ENCODE measurements at places on chromosomes 3 and 15.
A peak's percentile ranks its signal among the peaks of the same experiment; 100 is the strongest.

GRCh38 chr3:107845380-107846278, 245.2 kb downstream of the CD47 start:
- no peak for DNase-seq

DNA sequence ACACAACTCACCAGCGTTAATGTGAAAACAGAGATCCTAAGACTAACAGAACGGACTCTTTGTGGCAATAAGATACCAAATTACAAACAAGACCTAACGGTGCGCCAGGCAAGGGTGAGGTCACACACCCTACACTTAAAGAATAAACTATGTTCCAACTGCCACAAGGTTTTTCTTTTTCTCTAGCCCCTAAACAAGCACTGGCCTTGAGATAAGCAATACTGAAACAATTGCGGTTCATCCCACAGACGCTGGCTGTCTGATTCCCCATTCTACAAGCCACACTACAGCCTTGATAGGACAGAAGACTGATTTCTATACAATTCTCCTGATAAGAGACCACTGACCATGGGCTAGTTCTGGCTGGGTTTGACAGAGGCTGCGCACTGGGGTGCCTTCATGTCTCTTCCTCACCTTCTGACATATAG, 20.5 kb upstream of the LIMD1 start:
- no peak for DNase-seq

DNA sequence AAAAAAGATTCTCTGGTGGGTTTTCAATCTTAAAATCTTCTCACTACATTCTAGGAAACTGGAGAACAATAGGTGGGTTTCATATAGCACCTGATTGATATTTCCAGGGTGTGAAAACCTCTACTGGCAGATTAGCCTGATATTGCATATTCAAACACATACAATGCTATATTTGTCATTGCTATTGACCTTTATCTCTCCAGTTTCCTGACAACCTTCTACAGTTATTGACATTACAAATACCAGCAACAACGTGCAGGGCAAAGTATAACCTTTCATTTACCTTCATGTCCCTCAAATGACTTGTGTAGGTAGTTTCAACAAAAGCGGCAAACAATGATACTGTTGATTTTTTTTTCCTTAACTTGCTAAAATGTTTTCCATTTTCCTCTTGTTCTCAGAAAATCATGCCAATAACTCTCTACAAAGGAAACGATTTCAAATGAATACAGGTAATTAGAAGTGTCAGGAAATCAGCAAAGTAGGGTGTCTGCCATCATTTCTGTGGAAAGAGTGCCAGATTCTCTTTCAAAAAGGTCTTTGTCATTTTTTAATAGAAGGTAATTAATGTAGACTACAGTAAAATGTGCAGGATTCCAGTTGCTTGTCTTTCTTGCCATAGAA, 72.6 kb upstream of the CDIN1 start:
- no peak for DNase-seq

DNA sequence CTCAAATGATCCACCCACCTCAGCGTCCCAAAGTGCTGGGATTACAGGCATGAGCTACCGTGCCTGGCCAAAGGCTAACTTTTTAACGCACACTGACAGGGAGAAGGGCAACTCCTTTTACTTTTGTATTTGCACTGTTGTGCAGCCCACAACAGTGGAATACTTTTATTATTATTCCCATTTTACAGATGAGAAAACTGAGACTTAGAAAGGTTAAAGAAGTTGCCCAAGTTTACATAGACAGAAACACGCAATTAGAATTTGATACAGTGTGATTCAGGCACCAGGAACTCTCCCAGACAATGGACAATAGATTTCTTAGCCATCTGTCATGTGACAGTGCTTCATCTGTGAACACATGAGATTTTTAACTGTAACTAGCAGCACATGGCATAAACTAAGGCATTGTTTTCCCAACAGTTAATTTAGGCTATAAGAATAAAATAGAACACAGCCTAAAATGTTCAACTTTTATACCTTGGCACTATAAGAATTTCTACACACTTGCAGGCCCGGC, 18.8 kb downstream of the STAG1 start:
- DNase-seq, result no peak

- no peak for DNase-seq
Observed at GRCh38 chr3:192239956-192240355, 487.4 kb downstream of the FGF12 start.

DNA sequence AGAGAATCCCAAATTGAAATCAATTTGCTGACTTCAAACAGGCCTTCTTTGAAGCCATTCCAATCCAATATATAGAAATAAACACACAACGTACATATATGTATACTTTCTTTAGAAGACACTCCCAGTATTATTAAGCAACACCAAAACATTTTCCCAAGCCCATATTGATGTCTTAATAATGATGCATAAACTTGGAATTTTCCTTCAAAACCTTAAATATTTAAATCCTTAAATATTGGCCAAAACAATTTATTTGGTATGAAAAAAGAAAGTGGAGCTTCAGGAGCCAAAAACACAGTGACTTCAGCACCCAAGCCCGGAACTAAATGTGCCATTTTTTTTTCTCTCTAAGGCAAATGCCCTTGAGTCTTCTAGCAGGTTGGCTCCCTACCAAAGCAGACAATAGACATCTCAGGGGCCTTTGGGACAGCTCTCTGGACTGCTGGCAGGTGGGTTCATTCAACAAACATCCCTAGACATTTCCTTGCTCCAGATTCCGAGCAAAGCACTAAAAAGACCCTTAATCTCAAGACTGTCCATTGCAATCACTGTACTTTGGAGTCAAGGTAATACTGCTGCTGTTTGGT, 384.7 kb downstream of the NTRK3 start:
- DNase-seq, result no peak

GRCh38 chr3:186290796-186291195, 71.2 kb downstream of the DGKG start:
- DNase-seq, result no peak

DNA sequence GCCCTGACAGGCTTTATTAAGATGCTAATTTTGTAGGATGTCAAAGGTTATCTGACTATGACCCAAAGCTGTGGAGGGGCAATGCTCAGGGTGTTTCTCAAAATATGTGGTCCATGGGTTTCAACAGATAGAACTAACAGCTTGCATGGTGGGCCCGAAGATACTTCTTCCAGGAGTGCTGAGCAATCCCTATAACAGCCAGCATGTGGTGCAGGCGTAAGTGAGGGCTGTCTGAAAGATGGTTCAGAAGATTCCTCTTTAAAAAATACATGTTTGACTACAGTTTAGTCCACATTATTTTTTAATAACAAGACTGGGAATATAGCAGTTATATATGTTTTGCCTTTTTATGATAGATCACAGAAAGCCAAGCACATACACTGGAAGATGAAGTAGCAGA, 7.6 kb downstream of the SCG3 start:
- DNase-seq, result peak; percentile 53

- DNase-seq, result no peak
Observed at GRCh38 chr3:43317461-43318316, 31.3 kb downstream of the SNRK start.

DNA sequence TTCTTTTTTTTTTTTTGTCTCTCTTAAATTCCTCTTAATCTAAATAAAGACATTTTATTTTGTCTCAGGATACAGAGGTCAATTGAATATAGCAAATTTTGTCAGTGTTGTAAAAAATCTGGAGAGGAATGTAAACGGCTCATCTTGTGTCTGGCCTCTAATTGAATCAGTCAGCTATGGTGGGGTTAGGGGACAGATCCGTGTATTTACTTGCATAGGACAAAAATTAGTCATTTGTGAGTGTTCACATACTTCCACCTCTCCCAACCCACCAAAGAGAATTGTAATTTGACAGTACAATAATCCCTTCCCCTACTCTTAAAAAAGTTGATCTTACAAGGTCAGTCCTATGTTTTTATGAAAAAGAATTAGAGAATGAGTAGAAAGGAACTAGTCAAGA, 18.3 kb downstream of the PPARG start:
- DNase-seq, result no peak

DNA sequence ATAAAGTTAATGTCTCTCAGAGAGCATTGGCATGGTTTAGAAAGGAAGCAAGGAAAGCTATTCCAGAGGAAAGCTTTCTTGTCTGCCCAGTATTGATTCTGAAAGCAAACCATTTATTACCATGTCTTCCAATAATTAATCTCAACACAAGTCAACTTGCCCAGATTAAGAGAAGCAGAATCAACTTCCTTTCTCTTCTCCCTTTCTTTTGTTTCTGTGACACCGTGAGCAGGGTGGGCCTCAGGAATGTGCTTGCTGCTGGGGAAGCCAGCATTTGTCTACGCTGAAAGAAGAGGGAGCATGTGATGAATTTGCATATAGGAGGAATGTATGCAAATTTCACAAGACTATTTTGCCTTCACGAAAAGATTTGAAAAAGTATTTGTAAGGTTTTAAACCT, 368.6 kb upstream of the ROPN1 start:
- DNase-seq, result no peak

DNA sequence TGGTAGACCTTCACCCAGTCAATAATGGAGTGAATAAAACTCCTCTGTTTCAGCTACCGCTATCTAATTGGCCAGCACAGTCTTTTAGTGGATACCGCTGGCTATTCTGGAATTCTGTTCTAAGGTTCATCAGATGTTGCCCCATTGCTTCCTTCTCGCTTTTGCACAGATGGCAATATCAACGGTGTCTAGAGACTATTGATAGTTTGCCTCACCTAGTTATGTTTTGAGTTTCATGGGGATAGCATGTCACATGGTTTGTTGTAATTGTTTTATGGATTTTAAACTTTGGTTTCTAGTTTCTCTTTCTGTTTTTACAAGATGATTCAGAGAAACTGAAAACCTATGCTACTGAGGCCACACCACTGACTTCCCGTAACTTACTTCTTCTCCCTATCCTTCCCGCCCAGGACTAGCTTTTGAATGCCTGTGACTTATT, 2.0 kb downstream of the XRN1 start:
- peak; percentile 48 for DNase-seq

GRCh38 chr3:156376199-156376598, 178.7 kb downstream of the SSR3 start:
- no peak for DNase-seq

- DNase-seq, result no peak
Observed at GRCh38 chr15:81195339-81195864, 1.3 kb upstream of the IL16 start.
